ENCODE measurements at places on chromosomes 2 and 18.

DNA sequence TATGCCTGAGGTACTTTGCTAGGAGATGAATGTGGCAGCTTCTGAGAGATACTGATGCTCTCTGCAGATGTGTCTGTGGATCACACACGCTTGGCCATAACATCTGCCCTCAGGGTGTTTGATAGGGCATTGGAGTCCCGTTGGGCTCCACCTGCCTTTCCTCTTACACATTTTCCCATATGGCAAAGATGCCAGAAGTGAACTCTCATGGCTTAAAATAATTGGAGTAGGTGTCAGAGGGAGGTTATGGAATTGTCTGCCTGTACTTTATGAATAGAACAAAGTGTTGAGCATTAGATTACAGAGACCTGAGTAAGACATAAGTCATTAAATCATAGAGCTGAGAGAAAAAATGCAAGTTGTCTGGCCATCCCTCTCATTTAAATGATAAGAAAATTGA lies 75.3 kb upstream of the PNPT1 start:
- no peak for DNase-seq

GRCh38 chr2:150476286-150476685 lies 11.2 kb downstream of the RND3 start:
- DNase-seq: no peak

- DNase-seq: no peak
These were observed 276.1 kb downstream of the RIT2 start for GRCh38 chr18:42839408-42839807.

DNA sequence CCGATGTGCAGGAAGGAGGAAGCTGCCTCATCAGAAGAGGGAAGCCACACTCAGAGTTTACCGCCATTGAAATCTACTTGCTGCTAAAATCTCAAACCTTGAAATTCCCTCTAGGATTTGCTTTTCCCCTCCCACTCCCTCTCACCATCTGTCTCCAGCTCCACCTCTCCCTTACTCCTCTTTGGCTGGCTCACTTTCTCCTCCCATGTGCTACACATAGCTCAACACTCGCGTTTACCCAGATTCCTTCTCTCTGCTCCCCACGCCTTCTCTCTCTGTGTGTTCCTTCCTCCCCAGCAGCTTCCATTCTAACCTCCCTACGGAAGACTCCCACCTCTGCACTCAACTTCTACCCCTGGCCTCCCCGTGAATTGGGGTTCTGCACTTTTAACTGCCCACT lies 143.1 kb downstream of the DNER start:
- DNase-seq: no peak

GRCh38 chr2:231531883-231532755 lies 1.9 kb upstream of the NMUR1 start:
- DNase-seq: no peak

DNA sequence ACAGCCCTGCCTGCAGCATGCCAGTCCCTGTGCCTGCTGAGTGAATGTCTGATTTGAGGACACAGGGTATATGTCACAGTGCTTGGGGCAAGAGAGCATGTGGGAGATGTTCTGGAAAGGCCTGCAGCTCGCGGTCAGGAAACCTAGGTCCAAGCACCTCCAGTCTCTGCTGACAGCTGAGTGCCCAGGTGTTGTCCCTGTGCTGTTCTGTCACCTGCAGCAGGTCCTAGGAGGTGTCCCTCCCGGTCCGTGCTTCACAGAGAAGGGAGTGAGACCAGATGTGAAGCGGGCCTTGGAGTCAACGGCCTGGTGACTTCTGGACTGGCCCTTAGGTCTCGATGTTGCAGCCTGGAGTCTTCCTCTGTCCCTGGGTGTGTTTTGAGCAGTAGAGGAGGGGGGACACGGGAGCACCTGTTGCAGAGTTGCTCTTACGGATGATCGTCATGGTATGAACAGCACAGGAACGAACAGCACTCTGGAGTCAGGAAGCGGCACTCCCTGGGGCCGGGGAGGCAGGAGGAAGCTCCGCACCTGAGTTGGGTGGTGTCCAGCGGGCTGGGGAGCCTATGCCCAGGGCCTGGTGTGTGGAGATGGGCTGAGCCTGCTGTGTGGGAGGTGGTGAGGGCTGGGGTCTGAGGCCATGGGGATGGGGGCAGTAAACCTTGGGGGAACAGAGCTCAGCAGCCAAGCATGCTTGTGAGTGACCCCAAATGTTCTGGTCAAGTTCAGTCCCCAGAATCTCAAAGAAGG lies 21.6 kb upstream of the ARHGEF4 start:
- no peak for DNase-seq

GRCh38 chr18:62324917-62325805 lies at the start of gene TNFRSF11A:
TSS of gene TNFRSF11A (plus strand) at chr18:62325310. CDS start at chr18:62325353, 43 bp downstream.
- no peak for DNase-seq

DNA sequence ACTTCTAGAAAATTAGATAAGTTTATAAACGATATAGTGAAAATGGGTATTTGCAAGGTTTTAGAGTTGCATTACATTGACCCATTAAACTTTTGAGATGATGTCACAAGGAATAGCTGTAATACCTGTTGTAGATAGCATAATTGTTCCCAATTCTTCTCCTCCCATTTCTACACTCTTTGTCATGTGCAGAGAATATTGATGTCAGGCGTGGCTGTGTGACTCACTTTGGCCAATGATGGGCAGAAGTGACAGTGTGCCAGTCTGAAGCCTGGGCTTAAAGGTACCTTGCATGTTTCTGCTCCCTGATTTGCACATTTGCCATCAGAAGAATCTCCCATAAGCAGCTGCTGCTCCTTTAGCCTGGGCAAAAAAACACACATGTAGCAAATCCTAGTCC lies 26.9 kb upstream of the CCBE1 start:
- no peak for DNase-seq

DNA sequence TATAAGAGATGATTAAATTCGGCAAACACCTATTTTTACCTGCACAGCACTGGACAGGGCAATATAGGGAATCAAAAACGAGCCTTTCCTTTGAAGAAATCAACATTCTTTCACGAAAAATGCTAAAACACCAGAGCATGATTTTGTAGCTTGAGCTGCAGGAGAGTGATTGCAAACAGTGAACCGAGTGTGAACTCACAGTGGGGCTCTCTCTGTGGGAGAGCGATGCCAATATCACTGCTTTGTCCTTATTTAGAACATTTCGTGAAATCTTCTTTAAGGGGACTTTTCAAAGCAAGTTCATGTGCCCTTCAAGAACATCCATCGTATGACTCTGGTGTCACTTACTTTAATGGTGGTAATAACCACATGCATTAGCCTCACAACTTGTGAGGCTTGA lies 238.8 kb downstream of the CD226 start:
- DNase-seq: no peak

- no peak for DNase-seq
These were observed 1245.5 kb upstream of the FAM98A start for GRCh38 chr2:34844629-34845028.

- DNase-seq: peak; percentile 32
These were observed 184.7 kb upstream of the DLGAP1 start for GRCh38 chr18:4639628-4640310.

DNA sequence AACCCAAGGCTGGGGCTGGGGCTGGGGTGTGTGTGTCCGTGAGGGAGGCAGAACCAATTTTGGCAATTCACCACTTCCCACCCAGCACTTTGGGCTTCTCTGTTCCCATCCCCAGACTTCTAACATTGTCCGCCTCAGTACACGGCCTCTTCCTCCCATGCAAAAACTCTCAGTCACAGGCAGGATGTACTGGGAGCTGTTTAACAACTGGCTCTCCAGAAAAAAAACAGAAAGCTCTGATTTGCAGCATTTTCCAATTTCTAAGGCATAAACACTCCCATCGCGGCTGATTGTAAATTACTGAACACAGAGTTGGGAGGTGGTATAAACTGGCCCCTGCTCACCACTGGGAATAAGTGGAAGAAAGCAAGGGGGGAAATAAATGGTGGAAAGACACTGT lies 73.1 kb upstream of the MAP4K3 start:
- no peak for DNase-seq

DNA sequence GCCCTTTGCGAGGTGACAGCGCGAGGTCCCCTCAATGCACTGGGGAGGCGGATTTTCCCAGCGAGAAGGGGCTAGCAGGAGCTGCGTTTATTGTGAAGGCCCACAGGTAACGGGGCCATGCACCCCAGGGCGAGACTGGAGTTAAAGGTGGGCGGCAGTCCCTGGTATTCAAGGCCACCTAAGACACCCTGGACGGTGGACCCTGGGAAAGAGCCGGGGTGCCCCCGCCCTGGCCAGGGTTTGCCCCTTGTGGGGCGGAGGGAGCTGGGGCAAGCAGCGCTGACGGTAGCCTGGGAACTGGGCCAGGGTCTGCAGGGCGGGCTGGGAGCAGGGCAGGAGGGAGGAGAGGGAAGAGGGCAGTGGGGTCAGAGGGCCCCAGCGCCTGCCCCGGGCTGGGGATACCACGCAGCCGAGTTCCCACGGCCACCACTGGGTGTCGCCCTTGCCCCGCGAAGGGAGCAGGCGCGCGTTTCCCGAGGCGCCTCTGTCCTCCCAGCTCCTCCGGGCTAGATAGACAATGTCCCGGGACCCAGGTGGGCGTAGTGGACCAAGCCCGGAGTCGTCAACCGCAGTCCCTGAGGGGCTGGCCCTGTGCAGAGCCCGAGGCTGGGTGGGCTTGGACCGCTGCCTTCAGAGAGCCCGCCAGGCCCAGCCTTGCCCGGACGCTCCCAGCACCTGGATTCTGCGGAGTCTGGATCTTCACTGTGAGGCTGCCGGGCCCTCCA lies 80.2 kb downstream of the SMAD4 start:
- DNase-seq: peak; percentile 29

- DNase-seq: peak; percentile 67
These were observed at the start of gene SERPINB8 for GRCh38 chr18:63969942-63970808. TSS of gene SERPINB8 (plus strand) at chr18:63970081. CDS start at chr18:63978309, 8,228 bp downstream.

DNA sequence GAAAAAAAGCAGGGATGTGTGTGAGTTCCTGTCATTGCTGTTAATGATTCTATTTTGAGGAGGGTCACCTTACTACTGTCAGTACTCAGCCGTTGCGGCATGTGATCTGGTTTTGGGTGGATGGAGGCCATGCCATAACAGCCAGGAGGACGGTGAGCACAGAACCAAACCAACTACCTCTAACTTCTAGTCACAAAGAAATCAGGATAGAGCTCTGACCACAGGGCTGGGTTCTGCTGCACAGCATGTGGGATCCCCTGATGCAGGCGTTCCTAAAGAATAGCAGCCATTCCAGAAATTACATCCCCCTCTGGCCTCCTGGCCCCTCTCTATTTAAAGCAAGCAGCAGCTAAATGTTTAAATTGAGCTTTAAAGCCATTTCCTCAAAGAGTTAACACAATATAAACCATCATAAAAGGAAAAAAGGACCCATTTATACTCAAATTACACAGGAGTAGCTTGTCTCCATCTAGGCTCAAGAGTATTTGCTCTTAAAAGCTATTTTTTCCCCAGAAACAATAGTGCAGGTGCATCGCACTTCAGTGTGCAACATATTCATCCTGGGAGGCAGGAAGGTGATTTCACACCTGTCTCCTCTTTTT lies 786.4 kb downstream of the RNF144A start:
- DNase-seq: peak; percentile 65

DNA sequence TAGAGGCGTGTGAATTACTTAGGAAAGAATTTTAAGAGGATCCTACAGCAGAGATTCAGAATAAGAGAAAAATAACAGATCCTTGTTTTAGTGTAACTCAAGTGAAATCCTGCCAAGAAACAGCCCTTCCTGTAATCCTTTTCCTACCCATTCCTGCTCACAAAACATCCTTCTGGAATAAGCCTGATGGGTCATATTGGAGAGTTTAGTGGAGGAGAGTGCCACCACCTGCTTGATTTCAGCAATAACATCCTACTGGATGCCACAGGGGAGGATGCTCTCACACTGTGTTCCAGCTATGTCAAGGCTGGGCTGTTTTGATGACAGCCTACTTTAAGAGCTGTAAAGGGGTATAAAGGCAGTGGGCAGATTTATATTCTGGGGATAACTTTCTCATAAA lies 54.8 kb upstream of the CCDC178 start:
- DNase-seq: peak; percentile 45

DNA sequence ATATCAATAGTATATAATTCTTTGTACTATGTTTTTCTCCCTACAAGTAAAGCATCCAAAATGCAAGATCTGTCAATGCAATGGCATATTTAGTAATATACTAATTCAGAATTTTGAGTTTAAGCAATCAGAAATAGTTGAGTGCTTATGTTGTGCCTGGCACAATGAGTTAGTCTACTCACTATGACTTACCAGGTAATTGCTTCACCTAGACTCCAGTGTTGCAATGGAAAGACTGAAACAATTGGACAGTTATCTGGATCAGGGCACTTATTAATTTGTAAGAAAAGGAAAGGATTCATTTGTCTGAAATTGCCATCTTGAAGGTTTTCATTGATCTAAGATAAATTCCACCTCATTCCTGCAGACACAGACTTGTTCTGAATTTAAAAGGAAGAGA lies 97.6 kb upstream of the TCF4 start:
- no peak for DNase-seq

- DNase-seq: no peak
These were observed 6.0 kb upstream of the BMP10 start for GRCh38 chr2:68877079-68877772.

DNA sequence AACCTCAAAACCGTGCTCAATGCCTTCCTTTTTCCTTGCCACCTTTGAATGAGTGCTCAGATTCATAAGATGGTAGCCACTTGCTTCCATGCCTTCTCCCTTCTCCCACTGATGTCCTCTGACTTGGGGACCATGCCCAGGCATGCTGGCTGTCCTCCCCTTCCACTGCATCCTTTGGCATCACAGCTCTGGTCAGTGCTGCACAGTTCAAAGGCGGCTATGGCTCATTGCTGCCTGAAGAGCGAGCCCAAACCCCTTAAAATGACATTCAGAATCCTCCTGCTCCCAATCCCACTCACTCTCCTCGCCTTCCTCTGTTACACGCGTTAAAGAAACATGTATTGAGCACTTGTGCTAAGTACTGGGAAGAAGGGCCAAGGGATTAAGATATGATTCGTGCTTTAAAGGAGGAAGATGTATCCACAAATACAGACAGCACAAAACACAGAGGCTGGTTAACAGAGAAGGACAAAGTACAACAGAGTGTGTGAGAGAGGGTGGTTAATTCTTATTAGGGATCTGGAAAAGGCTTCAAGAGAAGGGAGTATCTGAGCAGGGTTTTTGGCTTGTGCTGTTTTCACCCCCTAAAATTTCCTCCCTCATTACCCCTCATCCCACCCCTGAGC lies 81.8 kb downstream of the CERKL start:
- DNase-seq: no peak

- no peak for DNase-seq
These were observed 78.6 kb downstream of the SCG2 start for GRCh38 chr2:223523551-223524001.

DNA sequence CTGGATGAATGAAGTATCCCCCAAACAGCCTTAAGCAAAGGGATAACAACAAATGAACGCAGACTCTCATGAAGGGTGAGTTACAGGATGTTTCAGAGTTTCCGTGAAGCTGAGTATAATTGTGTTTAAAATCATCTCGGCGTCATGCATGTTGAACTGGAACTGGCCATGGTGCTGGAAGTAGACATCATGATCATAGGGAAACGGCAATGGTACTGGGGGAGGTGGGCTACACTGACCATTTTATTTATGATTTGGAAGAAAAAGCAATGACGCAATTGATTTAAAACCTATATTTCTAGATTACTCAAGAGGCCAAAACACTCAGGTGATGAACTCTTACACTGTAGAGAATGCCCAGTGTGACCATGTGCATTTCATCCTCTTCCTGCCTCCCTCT lies 387.9 kb upstream of the MYT1L start:
- DNase-seq: no peak

- DNase-seq: no peak
These were observed 216.9 kb upstream of the PARD3B start for GRCh38 chr2:204328373-204328772.
